A549 treated with RU486 at 1 μM for 4 hours (cell line): ENCODE measurements at places on chromosomes 5 and 9. TPM values are rescaled to one million over a fixed set of nuclear protein-coding genes. Genes with fewer than 3 reads are reported as not detected.

PTGDS gene
- total RNA-seq = 0.25 to 0.76 TPM (median 0.59 TPM) in 3 of 5 replicates, not detected in the others

SFXN1 gene
- 91.1 to 116 TPM (median 97.7 TPM) in 5 replicates for total RNA-seq

ADGRD2 gene
- total RNA-seq = not detected in 5 replicates

OLFML2A gene
- total RNA-seq = 15.3 to 23.0 TPM (median 21.6 TPM) in 5 replicates

SEMA5A gene
- not detected in 5 replicates for total RNA-seq

BTNL9 gene
- total RNA-seq = 0.57 to 1.3 TPM (median 0.74 TPM) in 5 replicates

DMRT3 gene
- not detected in 5 replicates for total RNA-seq

RFX3 gene
- total RNA-seq = 1.0 to 2.1 TPM (median 1.5 TPM) in 5 replicates

IL3 gene
- total RNA-seq = not detected in 5 replicates

MEGF9 gene
- total RNA-seq = 14.0 to 29.7 TPM (median 26.6 TPM) in 5 replicates

KCTD16 gene
- total RNA-seq = 0.02 to 0.08 TPM (median 0.04 TPM) in 4 of 5 replicates, not detected in the other

C5orf47 gene
- total RNA-seq = not detected in 5 replicates

ERGIC1 gene
- 247 to 318 TPM (median 297 TPM) in 5 replicates for total RNA-seq

SHISAL2B gene
- total RNA-seq = not detected in 5 replicates

ADCY2 gene
- not detected in 5 replicates for total RNA-seq

SPINK1 gene
- total RNA-seq = 0.43 to 5.6 TPM (median 1.6 TPM) in 4 of 5 replicates, not detected in the other

LIX1 gene
- not detected in 5 replicates for total RNA-seq

B4GALT7 gene
- total RNA-seq = 20.9 to 31.0 TPM (median 24.6 TPM) in 5 replicates

FOXI1 gene
- total RNA-seq = not detected in 5 replicates

ENC1 gene
- total RNA-seq = 10.8 to 12.1 TPM (median 11.2 TPM) in 5 replicates

SNCAIP gene
- not detected in 5 replicates for total RNA-seq

TLX3 gene
- not detected in 5 replicates for total RNA-seq

DBH gene
- total RNA-seq = not detected in 5 replicates

KCNV2 gene
- not detected in 5 replicates for total RNA-seq

LMBRD2 gene
- total RNA-seq = 0.93 to 2.5 TPM (median 1.6 TPM) in 5 replicates

CCDC192 gene
- not detected in 5 replicates for total RNA-seq

STKLD1 gene
- 0.08 to 1.4 TPM (median 0.67 TPM) in 5 replicates for total RNA-seq

STX17 gene
- 5.4 to 10.9 TPM (median 8.8 TPM) in 5 replicates for total RNA-seq

AIF1L gene
- total RNA-seq = 0.94 to 1.5 TPM (median 1.1 TPM) in 5 replicates
